Uterus (tissue), 4 donors: ENCODE measurements at places on chromosomes 7 and 10. TPM values are rescaled to one million over a fixed set of nuclear protein-coding genes. Genes with fewer than 3 reads are reported as not detected.

DNA sequence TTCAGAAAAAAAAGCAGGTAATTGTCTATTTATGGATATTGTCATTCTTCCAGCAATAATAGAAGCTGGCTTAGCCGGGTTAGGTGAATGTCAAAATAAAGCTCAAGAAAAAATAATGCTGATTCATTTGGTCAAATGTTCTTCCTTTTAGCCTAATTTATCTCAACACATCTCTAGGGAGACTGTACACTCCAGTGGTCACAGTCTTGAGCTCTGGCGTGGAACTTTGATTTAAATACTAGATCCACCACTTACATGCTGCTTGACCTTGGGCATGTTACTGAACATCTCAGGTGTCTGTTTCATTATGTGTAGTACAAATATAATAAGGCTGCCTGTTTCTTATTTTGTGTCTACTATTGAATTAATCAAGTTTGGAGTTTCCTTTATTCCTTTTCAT lies 22.0 kb downstream of the PRTFDC1 start:
- no peak overlapping the region for H3K4me3 ChIP-seq
- no peak overlapping the region for H3K27ac ChIP-seq
- H3K36me3 ChIP-seq: no peaks in the 10 kb centered on the region
- no peaks in the 10 kb centered on the region for H3K4me1 ChIP-seq
- no peaks in the 10 kb centered on the region for H3K27me3 ChIP-seq
- DNase-seq: no peak

DNA sequence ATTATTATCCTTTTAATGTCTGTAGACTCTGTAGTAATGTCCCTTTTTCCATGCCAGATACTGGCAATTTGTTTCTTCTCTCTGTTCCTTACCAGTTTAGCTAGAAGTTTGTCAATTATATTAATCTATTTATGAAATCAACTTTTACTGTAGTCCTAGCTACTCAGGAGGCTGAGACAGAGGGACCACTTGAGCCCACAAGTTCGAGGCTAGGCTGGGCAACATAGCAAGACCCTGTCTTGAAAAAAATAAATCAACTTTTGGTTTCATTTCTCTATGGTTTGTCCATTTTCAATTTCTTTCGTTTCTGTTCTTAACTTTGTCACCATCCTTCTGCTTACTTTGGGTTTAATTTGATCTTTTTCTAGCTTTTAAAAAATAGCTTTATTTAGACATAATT lies 42.5 kb upstream of the PLA2G12B start:
- no peaks in the 10 kb centered on the region for H3K27me3 ChIP-seq
- H3K4me1 ChIP-seq: no peaks in the 10 kb centered on the region
- H3K27ac ChIP-seq: no peak overlapping the region

Gene CPEB3
- total RNA-seq: 2.6 TPM

Gene IFIT1
- 27.4 TPM for total RNA-seq

Gene ZRANB1
- 38.0 TPM for total RNA-seq

GRCh38 chr7:12222889-12223579 lies 11.9 kb downstream of the TMEM106B start:
- DNase-seq: no peak
- no peaks in the 10 kb centered on the region for H3K36me3 ChIP-seq
- H3K27me3 ChIP-seq: no peaks in the 10 kb centered on the region
- H3K4me1 ChIP-seq: no peaks in the 10 kb centered on the region

- H3K36me3 ChIP-seq: no peaks in the 10 kb centered on the region
- H3K4me3 ChIP-seq: peak overlapping the region; percentile 78
- H3K4me1 ChIP-seq: peaks cover 15% of the 10 kb centered on the region
- H3K27ac ChIP-seq: peak overlapping the region; percentile 88
Measured at GRCh38 chr7:45001138-45001694, 1.2 kb downstream of the CCM2 start.

- no peaks in the 10 kb centered on the region for H3K36me3 ChIP-seq
- no peak for DNase-seq
- no peak overlapping the region for H3K27ac ChIP-seq
- H3K27me3 ChIP-seq: no peaks in the 10 kb centered on the region
- no peak overlapping the region for H3K4me3 ChIP-seq
- H3K4me1 ChIP-seq: no peaks in the 10 kb centered on the region
Measured at GRCh38 chr7:11709196-11709595, 122.8 kb downstream of the THSD7A start.

Gene LIPF
- 0.88 TPM for total RNA-seq

DNA sequence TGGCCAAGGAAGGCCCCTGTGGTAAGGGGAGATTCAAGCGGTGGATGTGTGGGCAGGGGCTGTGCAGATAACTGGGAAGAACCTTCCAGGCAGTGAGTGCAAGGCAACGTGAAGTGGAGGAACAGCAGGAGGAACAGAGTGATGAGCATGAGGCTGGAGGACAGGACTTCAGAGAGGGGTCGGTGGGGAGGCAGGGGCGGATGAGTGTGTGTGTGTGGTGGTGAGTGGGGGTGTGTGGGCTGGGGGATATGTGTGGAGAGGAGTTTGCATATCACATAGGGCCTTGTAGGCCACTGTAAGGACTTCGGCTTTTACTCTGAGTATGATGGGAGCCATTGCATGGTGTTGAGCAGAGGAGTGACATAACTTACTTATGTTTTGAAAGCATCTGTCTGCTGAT lies 73.8 kb downstream of the SYPL1 start:
- peak overlapping the region; percentile 72 for H3K27ac ChIP-seq
- no peaks in the 10 kb centered on the region for H3K27me3 ChIP-seq
- no peaks in the 10 kb centered on the region for H3K36me3 ChIP-seq
- DNase-seq: no peak
- no peaks in the 10 kb centered on the region for H3K4me1 ChIP-seq

GRCh38 chr7:70953796-70954195 lies 178.1 kb upstream of the GALNT17 start:
- H3K4me1 ChIP-seq: no peaks in the 10 kb centered on the region
- H3K27me3 ChIP-seq: no peaks in the 10 kb centered on the region
- no peak overlapping the region for H3K4me3 ChIP-seq
- no peak overlapping the region for H3K27ac ChIP-seq
- H3K36me3 ChIP-seq: no peaks in the 10 kb centered on the region

- DNase-seq: no peak
- H3K4me3 ChIP-seq: no peak overlapping the region
- H3K4me1 ChIP-seq: no peaks in the 10 kb centered on the region
- no peaks in the 10 kb centered on the region for H3K36me3 ChIP-seq
Measured at GRCh38 chr10:14684354-14684753, 90.3 kb downstream of the FAM107B start.

GRCh38 chr7:2501947-2502646 lies 17.5 kb upstream of the LFNG start:
- H3K4me3 ChIP-seq: no peak overlapping the region
- H3K27me3 ChIP-seq: no peaks in the 10 kb centered on the region
- no peaks in the 10 kb centered on the region for H3K36me3 ChIP-seq
- H3K27ac ChIP-seq: no peak overlapping the region
- H3K4me1 ChIP-seq: no peaks in the 10 kb centered on the region
- no peak for DNase-seq

Gene CALHM3
- total RNA-seq: not detected

Gene CYP2C9
- total RNA-seq: not detected

DNA sequence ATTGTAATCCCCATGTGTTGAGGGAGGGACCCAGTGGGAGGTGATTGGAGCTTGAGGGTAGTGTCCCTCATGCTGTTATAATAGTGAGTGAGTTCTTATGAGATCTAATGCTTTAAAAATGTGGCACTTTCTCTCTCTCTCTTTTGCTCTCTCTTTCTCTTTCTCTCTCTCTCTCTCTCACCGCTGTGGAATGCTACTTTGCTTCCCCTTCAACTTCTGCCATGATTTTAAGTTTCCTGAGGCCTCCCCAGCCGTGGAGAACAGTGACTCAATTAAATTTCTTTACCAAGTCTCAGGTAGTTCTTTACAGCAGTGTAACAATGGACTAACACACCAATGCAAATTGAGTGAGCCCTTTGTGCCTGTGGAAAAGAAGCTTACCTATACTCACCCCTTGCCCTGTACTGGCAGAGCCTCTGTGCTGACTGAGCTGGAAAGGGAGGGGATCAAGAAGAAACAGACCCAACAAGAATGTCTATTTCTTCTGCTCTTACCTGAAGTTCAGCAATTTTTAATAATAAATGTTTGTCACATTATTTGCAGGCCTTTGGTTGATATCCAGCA lies 642.5 kb upstream of the KCND2 start:
- no peaks in the 10 kb centered on the region for H3K36me3 ChIP-seq
- no peaks in the 10 kb centered on the region for H3K27me3 ChIP-seq
- H3K27ac ChIP-seq: no peak overlapping the region
- DNase-seq: no peak

Gene LOXL4
- 16.9 TPM for total RNA-seq

DNA sequence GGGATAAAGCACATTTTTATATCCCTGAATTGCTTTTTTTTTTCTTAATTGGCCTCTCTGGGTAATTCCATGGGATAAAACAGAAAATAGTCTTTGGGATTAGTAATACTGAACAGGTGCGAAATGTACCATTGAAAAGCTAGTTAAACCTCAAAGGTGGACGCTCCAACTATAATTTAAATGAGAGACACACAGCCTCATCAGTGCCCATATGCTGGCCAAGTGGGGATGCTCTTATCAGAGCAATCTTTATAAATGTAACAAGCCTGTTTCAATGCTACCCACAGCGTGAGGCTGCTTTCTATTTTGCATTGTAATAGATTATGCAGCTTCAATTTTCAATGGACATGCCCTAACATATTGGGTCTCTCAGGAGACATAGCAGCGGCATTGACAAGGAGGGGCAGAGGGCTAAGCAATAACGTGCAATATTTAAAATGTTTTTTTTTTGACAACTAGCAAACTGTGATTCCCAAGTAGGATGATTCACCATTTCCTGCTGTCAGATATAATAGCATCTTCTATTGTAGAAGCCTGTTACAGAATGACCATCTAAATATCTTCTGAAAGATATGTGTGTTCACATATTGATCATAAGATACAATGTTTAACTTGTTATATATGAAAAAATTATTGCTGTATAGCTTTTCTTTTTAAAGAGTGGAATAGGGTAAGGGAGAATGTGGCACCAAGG lies 91.3 kb upstream of the BET1 start:
- no peaks in the 10 kb centered on the region for H3K36me3 ChIP-seq
- H3K27ac ChIP-seq: no peak overlapping the region
- no peak for DNase-seq
- H3K27me3 ChIP-seq: no peaks in the 10 kb centered on the region
- no peaks in the 10 kb centered on the region for H3K4me1 ChIP-seq
- H3K4me3 ChIP-seq: no peak overlapping the region

GRCh38 chr10:131452926-131453720 lies 141.6 kb upstream of the TCERG1L start:
- no peak for DNase-seq
- no peak overlapping the region for H3K4me3 ChIP-seq
- no peaks in the 10 kb centered on the region for H3K36me3 ChIP-seq
- H3K27ac ChIP-seq: no peak overlapping the region
- H3K27me3 ChIP-seq: no peaks in the 10 kb centered on the region

DNA sequence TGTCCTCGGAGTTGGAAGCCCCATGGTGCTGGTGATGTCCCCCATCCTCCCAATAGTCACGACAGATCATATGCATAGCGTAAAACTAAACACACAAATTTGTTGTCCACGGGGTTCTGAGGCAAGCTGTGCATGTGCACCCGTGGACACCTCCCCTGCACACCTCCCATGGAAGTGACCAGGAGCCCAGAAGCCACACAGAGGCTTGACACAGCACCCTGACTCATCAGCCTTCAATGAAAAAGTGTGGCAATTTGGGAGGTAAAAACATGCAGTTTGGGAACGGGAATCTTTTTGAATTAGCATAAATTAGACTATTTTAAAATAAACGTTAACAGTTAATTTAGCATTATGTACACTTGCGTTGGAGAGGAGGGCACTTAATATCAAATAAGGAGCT lies 89.2 kb upstream of the NPS start:
- no peaks in the 10 kb centered on the region for H3K27me3 ChIP-seq
- DNase-seq: no peak
- H3K4me3 ChIP-seq: no peak overlapping the region
- no peaks in the 10 kb centered on the region for H3K4me1 ChIP-seq
- H3K27ac ChIP-seq: no peak overlapping the region

- no peak overlapping the region for H3K27ac ChIP-seq
- no peaks in the 10 kb centered on the region for H3K36me3 ChIP-seq
- DNase-seq: no peak
Measured at GRCh38 chr7:70316745-70317144, 718.5 kb downstream of the AUTS2 start.

GRCh38 chr10:110893559-110894179 lies 21.9 kb downstream of the PDCD4 start:
- no peaks in the 10 kb centered on the region for H3K4me1 ChIP-seq
- DNase-seq: no peak
- no peak overlapping the region for H3K27ac ChIP-seq
- no peaks in the 10 kb centered on the region for H3K36me3 ChIP-seq
- H3K27me3 ChIP-seq: no peaks in the 10 kb centered on the region

Gene OPN4
- not detected for total RNA-seq

DNA sequence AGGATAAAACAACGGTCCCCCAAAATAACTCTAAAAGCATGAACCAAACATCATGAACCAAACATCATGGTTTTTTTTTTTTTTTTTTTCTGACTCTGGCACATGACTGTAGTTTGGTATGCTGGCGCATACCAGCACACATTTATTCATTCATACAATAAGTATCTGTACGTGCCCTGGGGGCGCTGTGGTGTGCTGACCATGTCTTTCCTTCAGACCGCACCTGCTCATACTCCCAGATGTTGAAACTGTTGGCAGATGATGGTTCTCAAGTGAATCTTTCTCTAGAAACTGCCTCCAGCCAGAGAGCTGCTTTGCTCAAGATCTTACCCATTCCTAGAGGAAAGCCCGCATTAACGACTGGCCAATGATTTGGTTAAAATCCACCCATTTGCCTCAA lies 114.7 kb upstream of the ANKRD30A start:
- H3K27ac ChIP-seq: no peak overlapping the region
- no peak for DNase-seq
- H3K4me3 ChIP-seq: no peak overlapping the region
- H3K36me3 ChIP-seq: no peaks in the 10 kb centered on the region
- no peaks in the 10 kb centered on the region for H3K4me1 ChIP-seq

GRCh38 chr7:20267482-20267881 lies 50.3 kb upstream of the MACC1 start:
- no peak for DNase-seq
- H3K27me3 ChIP-seq: no peaks in the 10 kb centered on the region
- no peak overlapping the region for H3K4me3 ChIP-seq
- H3K36me3 ChIP-seq: no peaks in the 10 kb centered on the region
- no peak overlapping the region for H3K27ac ChIP-seq

Gene MYOF
- 65.0 TPM for total RNA-seq

GRCh38 chr10:91220954-91221675 lies 652 bp downstream of the PCGF5 start:
- peak overlapping the region; percentile 99 for H3K4me3 ChIP-seq
- H3K27ac ChIP-seq: peak overlapping the region; percentile 92
- H3K36me3 ChIP-seq: no peaks in the 10 kb centered on the region

Gene ZNF804B
- not detected for total RNA-seq
